ENCODE measurements at places on chromosomes 3 and 15.

DNA sequence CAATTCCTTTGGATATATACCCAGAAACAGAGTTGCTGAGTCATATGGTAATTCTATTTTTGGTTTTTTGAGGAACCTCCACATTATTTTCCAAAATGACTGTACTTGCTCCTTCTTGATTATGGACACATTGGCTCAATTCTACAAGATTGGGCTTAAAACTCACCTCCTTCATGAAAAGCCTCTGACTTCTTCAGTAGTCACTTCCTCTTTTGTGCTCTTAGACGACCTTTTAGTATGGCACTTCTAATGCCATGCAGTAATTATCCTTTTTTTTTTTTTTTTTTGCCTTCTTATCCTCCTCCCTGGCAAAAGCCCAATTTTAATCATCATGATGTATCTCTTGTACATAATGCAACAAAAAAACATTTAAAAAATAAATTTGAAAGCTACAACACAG lies 33.0 kb upstream of the ABHD17C start:
- no peak for DNase-seq

DNA sequence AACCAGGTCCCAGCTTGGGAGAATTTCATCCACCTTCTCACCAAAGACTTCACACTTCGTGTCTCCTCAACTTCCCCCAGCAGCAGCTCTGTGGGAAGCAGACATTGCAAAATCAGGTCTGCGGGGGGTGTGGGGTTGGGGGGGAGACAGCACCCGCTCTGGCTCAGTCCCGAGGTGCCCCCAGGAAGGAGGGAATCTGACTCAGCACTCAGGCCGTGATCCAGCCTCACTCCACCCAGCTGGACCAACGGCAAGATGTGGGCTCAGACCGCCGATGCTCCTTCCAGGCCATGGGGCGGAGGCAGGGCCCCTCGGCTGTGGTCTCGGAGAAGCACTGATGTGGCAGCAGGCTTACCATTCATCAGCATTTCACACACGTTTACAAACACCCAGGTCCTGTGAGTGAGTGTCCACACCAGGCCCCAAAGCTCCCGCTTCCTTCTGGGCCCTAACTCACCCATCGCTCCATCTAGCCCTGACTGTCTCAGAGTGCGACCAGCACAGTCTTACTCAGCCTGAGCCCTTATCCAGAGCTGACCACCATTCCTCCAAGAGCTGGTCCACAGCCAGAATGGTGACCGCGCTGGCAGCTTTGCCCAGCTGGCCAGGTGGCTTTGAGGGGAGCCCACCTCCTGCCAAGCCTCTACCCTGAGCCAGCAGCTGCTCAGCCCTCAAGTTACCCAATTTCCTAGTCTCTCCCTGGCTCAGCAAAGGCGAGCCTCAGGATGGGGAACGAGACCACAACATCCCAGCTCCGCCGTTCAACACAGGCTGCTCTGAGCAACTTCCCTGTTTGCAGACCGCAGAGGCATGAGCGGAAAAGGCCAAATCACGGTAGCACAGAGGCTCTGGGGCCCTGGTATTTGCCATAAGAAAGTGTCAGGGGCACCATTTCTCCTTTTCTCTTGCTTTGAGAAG lies 3.3 kb downstream of the STAB1 start:
- DNase-seq: peak; percentile 21

DNA sequence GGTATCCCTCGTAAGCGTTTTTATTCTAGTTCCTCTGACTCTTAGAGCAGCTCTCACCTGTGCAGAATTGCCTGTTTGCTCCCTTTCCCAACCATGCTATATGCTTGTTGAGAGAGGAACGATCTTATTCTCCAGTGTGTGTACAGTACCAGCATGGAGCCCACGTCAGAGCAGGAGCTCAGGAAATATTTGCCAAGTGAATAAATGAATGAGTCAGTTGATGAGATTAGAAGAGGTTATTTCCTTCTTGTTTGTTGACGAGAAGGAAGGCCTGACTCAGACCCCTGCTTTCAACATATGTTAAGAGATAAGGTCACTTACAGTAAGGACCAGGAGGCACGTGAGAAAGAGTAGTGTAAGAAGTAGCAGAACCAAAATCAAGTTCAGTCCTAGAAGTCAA lies 106.3 kb upstream of the ABHD17C start:
- no peak for DNase-seq

DNA sequence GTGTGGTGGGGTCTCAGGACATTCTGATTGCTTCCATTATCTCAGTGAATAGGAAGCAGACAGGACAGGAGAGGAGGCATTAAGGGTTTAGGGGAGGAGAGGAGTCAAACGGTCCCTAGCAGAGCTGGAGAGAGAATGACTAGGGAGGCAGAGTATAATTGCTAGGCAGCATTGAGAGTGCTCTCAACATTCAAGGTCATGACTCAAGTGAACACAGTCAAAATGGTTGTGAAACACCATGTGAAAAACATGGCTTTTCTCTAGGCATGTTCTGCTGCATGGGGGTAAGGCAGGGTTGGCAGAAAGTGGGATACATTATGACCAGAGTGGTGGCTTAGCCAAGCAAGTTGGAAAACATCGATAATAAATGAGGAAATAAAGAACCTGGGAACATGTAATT lies 19.5 kb upstream of the HRH1 start:
- no peak for DNase-seq

GRCh38 chr3:85627932-85628331 lies 669.1 kb downstream of the CADM2 start:
- no peak for DNase-seq

- no peak for DNase-seq
Measured at GRCh38 chr3:76025561-76025960, 240.2 kb upstream of the ZNF717 start.

DNA sequence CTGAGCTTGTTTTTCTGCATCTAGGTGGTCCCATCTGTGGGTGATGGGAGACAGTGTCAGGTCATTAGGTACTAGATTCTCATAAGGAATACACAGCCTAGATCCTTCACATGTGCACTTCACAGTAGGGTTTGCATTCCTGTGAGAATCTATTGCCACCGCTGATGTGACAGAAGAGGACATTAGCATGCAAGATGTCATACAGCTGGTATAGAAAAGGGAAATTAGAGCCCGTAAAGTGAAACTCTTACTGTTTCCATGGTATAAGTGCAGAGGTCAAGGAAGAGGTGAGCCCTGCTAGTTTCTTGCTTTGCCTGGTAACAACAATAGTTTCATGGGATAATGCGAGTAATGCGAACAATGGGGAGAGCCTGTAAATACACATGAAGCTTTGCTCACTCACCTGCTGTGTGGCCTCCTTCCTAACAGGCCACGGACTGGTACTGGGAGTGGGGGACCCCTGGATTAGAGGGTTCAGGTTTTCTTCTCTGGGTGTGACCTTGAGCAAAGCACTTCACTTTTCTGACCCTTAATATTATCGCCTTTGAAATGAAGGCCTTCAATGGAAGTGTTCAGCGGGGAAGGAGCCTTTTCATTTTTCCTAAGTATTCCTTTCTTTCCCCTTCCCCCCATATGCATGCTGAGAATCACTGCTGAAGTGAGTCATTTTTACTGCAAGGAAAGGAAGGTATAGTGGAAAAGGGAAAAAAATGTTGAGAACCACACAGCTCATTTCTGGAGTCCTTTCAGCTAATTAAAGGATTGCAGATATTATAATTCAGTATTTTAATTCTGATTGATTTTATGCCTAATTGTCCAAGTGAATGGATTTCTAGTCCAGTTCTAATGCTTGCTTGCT lies 286.4 kb downstream of the UBE2E2 start:
- DNase-seq: no peak

DNA sequence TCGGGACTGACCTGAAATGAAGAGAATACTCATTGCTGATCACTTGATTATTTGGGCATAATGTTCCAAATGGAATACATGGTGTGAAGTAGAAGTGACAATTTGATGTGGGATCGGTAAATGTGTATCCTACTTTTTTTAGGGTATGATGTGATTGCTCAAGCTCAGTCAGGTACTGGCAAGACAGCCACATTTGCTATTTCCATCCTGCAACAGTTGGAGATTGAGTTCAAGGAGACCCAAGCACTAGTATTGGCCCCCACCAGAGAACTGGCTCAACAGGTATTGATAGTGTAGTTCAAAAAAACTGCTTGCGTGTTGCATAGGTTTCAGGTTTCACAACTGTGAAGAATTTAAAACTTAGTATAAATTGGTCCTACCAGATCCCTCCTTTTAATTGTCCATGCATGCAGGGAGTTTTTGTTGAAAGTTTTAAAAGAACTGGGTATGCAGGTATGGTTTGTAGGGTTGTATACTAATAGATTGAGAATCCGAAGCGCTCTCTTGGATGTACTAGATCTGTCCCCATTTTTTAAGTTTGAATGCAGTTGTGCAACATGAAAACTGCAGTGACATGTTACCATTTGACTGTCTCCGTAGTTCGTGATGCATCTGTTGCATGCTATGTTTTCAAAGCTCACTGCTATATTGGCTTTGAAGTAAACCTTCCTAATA lies 1.6 kb downstream of the EIF4A2 start:
- no peak for DNase-seq

DNA sequence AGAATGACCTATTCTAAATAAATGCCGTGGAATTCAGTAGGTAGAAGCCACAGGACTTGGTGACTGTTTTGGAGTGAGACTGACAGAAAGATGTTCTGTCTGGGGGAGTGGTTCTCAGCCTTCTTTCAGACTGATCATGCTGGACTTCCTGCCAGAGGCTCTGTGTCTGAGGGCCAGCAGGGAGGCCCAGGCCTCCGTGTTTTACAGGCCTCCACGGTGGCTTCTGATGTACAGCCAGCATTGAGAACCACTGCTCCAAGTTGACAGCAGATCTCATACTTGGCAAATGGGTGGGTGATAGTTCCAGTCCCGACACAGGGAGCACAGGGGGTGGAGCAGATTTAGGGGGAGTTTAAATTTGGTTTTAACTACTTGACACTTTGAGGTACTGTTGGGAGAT lies 6.7 kb upstream of the PIGZ start:
- no peak for DNase-seq

DNA sequence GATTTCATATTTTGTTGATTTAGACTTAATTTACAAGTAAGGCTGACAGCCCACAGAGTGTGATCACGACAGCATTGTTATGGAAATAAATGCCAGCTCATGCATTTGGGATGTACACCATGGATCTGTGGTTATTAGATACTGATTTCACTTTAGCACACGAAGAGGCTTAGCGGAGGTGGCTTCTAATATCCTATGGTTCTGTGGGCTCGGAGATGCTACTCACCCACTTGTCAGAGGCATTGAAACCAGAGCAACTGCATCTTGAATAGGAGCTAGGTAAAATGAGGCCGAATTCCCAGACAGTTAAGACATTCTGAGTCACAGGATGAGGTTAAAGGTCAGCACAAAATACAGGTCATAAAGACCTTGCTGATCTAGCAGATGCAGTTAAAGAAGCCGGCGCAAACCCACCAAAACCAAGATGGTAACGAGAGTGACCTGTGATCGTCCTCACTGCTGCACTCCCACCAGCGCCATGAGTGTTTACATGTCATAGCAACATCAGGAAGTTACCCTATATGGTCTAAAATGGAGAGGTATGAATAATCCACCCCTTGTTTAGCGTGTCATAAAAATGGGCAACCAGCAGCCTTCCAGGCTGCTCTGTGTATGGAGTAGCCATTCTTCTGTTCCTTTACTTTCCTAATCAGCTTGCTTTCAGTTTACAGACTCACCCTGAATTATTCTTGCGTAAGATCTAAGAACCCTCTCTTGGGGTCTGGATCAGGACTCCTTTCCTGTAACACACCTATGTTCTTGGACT lies 117.5 kb downstream of the PGPEP1L start:
- no peak for DNase-seq

Measured in K562 (cell line).